Occipital lobe (tissue), 3 donors: ENCODE measurements at places on chromosomes 16 and 17.
A peak's percentile ranks its signal among the peaks of the same experiment; 100 is the strongest.

- DNase-seq, result no peak
These were observed 18.7 kb downstream of the HMOX2 start for GRCh38 chr16:4494746-4495490.

DNA sequence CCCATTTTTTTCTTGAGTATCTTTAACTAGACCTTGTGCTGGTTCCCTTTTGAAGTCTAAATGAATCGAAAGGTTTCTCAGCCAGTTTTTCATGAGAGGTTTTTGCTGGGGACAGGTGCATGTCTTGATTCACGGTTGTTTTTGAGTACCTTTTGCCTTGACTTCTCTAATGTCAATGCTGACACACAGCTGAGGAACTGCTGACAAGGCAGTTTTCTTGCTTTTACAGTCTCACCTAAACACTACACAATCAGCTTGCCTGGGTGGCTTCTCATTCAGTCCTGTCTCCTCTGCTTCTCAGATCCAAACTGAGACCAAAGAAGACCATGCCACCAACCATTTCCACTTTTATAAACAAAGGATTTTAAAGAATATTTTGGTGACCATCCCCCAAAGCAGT lies 7.1 kb downstream of the OR3A3 start:
- DNase-seq, result no peak

- DNase-seq, result no peak
These were observed 6.6 kb downstream of the C16orf95 start for GRCh38 chr16:87310610-87311009.

- DNase-seq, result no peak
These were observed 1.1 kb downstream of the SLC16A3 start for GRCh38 chr17:82229698-82230608.

DNA sequence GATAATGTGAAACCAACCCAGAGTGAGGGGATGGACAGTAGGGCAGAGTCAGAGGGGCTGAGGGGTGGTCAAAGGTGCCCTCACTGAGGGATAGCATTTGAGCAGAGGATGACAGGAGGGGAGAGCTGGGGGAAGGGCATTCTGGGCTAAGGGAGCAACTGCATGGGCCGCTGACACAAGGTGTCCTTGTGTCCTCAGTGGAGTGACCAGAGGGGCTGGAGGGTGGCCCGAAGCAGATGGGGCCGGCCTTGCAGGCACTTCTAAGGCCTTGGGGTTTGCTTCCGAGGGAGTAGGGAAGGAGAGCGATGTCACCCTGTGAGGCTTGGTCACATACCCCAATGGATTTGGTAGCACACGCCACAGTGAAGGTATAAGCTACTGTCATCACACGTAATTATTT lies 10.0 kb downstream of the NUBP1 start:
- no peak for DNase-seq

DNA sequence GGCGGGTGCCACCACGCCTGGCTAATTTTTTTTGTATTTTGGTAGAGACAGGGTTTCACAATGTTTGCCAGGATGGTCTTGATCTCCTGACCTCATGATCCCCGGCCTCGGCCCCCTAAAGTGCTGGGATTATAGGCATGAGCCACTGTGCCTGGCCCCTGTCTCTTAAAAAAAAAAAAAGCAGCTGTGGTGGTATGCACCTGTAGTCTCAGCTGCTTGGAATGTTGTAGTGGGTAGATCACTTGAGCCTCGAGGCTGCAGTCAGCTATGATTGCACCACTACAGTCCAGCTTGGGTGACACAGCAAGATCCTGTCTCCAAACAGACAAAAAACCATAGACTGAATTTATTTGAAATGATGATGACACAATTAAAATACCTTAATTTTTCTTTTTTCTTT lies 24.3 kb downstream of the CDK12 start:
- no peak for DNase-seq

GRCh38 chr16:6704306-6704930 lies 628.2 kb upstream of the RBFOX1 start:
- DNase-seq, result peak; percentile 12

DNA sequence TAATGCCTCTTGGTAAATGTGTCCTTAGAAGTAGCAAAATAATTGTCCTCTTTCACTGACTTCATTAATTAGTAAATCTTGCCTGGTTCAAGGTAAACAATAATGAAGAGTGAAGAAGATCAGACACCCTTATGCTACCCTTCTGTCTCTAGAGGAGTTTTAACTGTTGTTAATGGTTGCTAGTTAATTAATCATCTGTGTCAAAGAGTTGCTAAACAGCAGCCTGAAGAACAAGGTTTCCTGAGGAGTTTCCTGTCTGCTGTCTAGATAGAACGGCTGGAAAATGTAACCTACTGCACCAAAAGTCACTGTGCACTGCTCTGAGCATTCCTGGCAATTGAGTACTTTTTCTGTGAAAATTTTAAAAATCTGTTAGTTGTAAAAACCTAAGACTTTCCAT lies 131.3 kb downstream of the NLK start:
- no peak for DNase-seq

DNA sequence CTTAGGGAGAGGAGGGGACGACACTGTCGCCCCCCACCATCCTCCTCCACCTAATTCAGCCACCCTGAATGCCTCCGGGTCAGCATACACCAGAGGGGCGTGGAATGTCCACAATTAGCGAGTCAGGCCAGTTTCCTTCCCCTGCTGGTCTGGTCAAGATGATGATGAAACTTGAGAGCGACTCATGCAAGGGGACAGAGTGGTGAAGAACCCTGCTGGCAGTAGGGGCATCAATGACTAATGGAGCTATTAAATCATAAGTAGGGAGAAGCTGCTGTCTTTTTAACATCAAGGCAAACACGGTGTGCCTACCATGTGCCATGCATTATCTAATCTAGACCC lies 7.2 kb downstream of the SPACA3 start:
- DNase-seq, result no peak

GRCh38 chr16:70478912-70479341 lies 24.5 kb downstream of the FCSK start:
- DNase-seq, result no peak

GRCh38 chr17:2093349-2093748 lies 38.4 kb downstream of the HIC1 start:
- DNase-seq, result no peak

DNA sequence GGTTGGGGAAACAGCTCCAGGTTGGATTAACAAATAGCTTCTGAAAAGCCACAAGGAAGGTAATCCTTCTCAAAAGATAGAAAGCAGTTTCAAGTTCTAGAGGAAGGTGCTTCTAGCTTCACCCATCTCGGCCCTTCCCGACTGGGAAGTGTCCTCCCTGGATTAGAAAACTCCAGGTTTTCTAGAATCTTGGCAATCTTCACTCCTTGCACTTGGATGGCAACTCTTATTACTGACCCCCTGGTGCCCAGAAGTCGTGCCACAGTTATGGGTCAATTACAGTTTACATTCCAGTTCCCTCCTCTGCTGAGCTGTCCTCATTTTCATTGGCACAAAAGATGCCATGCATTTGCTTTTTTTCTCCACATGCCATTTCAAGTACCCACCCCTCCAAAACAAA lies 65.6 kb downstream of the SMG6 start:
- no peak for DNase-seq

DNA sequence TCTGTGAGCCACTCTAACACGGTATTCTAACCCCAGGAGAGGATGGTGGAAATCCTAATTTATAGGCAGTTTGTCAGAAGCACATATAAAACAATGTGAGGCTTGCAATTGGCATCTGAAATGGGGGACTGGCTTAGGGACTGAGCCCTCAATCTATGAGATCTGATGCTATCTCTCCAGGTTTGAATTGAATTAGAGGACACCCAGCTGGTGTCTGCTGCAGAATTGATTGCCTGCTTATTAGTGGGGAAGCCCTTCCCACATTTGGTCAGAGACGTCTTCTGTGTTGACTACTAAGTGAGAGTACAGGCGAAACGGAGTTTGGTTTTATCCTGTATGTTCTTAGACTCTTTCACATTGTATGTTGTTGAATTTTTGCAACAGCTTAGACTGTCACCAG lies 13.6 kb upstream of the TMIGD1 start:
- DNase-seq, result no peak

GRCh38 chr16:26261621-26262020 lies 569.9 kb downstream of the HS3ST4 start:
- DNase-seq, result no peak

DNA sequence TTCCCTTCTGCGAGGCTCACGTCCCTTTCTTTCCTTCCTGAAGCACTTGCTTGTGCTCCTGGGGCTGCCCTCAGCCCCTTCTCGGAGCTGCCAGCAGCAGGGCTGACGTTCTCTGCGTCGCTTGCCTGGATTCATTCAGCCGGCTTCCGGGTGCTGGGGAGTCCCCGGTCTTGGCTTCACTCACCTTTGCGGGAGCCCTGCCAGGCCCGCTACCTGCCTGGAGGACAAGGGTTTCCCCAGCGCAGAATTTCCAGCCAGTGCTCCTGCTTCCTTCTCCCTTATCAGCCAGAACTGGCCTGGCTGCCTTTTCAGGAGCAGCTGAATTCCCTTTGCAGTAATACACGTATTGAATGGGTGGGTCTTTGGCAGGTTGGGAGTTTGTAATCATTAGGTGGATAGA lies 22.1 kb upstream of the IL17C start:
- DNase-seq, result no peak

DNA sequence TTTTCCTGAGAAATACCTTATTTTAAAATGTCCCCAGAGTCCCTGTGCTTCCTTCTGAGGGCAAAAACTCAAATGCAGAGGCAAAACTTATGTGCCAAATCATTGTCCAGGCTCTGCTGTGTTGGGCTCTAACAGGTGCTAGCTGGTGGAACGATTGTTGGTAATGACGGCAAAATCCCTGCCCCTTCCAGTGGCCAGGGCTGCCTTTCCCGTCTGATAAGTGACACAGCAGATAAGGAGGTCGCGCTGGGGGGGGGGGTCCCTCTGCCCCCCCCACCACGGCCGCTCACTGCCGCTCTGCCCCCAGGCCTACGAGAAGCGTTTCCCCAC lies 29.1 kb downstream of the SEC14L5 start:
- DNase-seq, result no peak

- peak; percentile 85 for DNase-seq
These were observed at the start of gene STX8 for GRCh38 chr17:9575381-9576101. STX8 (minus strand) TSS chr17:9575820; CDS start chr17:9575808, 12 bp downstream.

GRCh38 chr17:61431594-61432311 lies 20.5 kb upstream of the TBX4 start:
- no peak for DNase-seq

DNA sequence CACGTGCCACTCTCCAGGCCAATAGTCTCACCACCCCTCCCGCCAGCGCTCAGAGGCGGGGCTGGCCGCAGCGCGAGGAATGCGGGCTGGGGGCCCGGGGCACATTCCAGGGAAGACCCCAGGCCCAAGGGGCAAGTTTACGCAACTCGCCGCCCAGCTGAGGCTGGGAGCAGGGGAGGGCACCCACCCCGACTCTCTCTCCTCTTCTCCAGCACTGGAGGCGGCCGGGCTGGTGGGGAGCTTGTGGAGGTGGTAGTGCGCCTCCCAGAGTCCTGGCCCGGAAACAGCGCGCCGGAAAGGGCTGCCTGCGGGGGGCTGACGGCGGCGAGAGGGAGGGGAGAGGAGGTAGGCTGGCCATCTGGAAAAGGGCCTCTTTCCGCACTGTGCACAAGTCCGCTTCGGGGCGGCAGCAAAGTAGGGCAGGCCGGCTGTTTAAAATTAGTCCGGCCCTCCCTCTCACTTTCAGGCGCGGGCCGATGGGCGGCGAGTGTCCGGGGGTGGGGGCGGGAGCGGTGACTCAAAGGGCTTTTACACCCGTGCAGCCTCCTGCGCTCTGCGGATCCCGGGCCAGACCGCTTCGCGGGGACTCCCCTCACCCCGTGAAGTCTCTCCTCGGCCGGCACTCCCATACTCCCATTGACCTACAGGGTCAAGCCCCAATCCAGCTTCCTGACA lies 1.1 kb downstream of the FHOD1 start:
- DNase-seq, result peak; percentile 69

GRCh38 chr17:47120521-47121095 lies 68.5 kb downstream of the CDC27 start:
- no peak for DNase-seq

DNA sequence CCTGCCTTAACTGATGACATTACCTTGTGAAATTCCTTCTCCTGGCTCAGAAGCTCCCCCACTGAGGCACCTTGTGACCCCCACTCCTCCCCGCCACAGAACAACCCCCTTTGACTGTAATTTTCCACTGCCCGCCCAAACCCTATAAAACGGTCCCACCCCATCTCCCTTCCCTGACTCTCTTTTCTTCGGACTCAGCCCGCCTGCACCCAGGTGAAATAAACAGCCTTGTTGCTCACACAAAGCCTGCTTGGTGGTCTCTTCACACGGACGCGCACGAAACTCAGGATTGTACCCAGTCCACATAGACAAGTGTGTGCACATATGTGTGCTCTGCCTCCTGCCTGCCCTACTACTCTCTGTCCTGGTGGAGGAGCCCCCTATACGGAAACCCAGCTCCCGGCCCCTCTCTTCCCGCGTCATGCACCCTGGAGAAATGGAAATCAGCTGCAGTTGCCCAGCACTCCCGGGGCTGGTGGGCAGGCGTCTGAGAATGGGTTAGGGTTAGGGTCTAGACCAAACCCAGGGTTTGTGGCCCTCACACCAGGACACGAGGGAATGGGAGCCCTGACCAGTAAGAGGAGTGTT lies 2.4 kb upstream of the RHBDF1 start:
- no peak for DNase-seq

DNA sequence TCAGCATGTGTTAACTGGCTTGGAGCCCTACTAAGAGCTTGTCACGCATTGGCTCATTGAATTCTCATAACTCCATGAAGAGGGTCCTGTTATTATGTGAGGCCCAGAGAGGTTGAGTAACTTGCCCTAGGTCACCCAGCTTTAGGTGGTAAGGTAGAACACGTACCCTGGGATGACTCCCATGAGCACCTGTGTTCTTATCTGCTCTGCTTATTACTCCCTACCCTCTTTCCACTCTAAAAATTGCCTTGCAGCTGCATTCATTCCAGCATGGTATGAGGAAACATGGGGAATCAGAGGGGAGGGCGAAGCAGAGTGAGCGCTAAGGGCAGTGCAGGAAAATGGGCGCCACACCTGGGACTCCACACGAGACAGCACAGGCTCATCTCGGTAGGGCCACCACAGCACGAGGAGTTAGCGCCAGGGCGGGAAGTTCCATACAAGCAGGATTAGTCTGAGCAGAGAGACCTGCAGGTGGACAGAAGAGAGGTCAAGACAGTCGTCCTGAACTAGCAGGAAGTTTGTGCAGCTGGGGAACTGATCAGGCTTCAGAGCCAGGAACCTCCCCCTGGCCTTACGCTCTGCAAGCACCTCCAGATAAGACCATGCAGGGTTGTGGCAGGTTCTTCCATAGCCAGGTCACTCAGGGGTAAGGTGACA lies 10.1 kb downstream of the COPZ2 start:
- DNase-seq, result no peak

DNA sequence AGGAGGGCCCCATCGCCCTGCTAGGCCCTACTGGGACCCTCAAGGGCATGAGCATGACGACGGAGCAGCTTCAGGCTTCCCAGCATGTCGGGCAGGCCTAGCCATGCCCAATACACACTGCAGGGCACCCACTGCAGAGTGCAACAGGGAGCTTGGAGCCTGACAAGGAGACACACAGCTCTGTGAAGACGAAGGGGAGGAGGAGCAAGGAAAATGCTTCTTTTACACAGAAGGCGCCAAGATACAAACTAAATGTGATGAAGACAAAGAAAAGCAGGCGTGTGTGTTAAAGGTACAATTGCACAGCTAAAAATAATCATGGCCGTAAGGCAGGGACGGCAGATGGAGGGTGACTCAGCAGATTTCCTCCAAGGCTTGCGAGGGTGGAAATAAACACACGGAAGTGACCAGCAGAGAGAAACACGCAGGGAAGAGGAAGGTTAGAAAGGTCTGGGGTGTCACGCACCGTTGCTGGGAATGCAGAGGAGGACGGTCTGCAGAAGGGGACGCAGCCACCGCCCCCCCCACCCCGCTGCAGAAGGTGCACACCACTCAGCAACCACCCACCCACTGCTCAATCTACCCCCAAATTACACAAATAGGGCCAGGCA lies 108.5 kb downstream of the ZNF778 start:
- peak; percentile 63 for DNase-seq

GRCh38 chr16:66741169-66741900 lies 10.1 kb downstream of the DYNC1LI2 start:
- DNase-seq, result peak; percentile 88
